ENCODE measurements at places on chromosomes 3 and 15.
A peak's percentile ranks its signal among the peaks of the same experiment; 100 is the strongest.

- no peak for DNase-seq
Measured at GRCh38 chr15:63968122-63968524, 78.2 kb downstream of the DAPK2 start.

DNA sequence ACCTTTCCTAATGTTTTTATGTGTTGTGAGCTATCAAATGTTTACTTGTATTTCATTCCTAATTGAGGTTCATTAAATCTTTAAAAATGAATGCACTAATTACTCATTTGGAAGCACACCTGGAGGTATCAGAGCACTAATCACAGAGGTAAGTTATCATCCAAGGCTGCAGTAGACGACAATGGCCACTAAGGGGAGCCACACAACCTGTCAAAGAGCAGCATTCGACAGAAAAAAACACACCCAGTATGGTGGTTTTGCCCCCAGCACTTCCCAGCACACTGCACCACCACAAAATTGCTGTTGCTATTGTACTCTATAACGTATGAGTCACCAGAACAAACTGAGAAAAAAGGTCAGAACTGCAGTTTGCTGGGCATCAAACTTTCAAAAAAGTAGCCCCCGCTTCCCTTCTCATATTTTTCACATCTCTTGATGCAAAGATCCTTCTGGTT, 205.9 kb upstream of the IGF1R start:
- peak; percentile 73 for DNase-seq

DNA sequence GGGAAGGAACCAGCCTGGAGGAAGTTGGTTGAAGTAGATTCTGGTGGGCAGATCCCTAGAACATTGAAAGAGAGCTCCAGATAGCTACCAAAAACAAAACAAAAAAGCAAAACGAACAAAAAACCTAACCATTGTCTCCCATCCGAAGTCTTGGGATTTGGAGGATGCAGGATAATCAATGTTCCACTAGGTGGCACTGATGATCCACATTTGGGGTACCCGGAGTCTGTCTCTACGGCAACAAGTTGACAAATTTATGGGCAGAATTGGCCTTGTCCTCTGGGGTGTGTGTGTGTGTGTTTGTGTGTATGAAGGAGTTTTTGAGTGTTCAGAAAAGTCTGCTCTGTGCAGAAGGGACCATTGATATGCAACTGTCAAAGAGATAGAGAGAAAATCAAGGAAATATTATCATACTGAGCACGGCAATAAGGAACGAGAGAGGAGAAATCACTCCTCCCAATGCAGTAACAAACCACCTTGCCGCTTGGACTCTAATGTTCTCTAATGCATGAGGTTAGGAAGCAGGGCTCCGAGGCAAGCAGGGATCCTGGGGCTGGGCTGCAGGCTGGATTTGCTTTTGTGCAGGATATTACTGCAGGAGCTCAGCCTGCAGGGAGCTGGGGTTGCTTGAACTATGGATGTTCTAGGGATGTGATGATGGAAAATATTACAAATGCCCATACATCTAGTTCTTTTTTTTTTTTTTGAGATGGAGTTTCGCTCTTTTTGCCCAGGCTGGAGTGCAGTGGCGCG, 59.8 kb upstream of the KLHL25 start:
- DNase-seq, result peak; percentile 65

- DNase-seq, result no peak
Measured at GRCh38 chr3:108471426-108471825, 39.0 kb downstream of the MYH15 start.

GRCh38 chr3:139718415-139718814, 40.6 kb upstream of the NMNAT3 start:
- DNase-seq, result no peak

DNA sequence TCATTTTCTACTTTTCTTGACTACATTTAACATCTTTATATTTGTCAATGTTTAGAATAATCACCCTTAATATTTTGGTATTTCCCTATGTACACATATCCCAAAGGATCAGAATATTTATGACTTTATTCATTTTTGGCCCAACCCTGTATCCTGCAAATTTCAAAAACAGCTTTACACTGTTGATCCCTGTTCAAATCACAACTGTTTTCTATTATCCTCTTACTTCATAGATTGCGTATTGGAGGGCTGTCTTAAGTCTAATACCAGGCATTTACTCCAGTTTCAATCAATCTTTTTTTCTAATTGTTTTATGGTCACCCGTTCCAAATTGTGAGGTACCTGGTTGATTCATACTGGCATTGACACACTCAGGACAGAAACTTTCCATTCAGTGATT, 107.9 kb downstream of the RPL22L1 start:
- DNase-seq, result no peak

DNA sequence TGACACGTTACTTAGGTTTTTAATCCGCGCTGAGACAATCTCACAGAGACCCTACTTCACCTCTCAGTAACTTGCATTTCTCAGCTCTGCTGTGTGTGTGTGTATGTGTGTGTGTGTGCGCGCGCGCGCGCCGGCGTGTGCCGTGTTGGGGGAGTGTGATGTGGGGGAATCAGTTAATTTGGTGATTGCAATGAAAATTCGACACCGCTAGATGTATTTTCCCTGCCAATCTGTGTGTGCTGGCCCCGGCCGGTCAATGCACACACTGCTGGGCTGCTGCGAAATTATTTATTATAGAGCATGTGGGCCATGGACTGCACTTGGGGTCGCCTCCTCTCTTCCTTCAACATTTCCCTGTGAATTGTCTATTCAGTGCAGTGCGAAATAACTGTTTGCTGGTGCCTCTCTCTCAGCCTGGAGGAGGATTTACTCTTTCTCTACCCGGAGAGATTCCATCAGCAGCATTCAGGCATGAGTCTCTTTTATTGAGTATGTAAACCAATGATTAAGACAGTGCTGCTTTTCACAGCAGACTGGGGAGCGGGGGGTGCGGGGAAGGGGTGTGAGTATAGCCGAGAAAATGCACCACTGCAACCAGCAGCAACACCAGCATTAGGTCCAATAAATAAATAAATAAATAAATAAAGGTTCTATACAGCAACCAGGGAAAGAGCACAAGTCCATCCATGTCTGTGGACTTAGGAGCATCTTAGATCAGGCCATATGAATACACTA, 2.9 kb downstream of the CADM2 start:
- no peak for DNase-seq

- DNase-seq, result no peak
Measured at GRCh38 chr3:51874889-51875288, 512 bp downstream of the IQCF5 start.

DNA sequence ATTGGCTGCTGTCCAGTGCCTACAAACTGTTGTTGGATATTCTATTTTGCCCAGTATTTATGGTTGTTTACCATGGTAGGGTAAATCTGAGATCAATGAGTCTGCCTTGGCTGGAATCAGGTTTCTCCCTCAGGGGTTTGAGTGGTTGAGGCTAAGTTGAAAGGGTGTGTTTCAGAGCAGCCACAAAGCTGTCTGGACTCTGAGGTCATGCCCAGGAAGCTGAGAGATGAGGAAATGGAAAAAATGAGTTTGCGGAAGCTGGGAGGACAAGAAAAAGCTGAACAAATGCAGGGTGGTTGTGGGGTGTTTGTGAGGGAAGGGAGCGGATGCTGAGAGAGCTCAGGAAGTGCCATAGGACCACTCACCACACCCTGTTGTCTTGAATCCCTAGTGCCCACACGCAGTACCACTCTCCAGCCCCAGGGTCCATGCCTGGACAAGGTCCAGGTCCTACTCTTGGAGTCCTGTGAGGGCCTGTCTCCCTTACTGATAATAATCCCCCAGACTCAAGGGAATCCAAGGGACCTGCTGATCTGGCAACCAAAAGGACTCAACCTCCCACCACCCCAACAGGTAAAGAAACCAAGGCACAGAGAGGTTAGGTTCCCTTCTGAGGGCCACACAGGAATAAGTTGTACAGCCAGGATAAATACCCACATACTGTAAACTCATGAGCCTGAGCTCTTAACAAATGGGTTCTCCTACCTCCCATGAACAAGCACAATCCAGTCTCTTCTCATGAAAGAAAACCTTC, 81.6 kb downstream of the PPCDC start:
- peak; percentile 28 for DNase-seq

DNA sequence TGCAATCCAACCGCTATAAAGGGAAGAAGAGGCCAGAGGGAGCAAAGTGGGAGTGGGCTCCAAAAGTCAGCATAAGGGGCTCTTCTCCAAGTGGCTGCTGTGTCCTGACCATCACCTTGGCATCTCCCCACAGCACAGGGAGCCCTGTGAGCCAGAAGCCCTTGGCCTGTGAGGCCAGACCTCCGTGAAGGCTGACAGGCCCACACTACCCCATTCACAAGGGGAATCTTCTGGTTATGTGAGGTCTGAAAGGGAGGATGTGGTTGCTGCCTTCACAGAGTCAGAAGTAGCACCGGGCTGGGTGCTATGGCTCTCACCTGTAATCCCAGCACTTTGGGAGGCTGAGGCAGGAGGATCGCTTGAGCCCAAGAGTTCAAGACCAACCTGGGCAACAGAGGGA, 2.6 kb upstream of the ULK3 start:
- peak; percentile 50 for DNase-seq

GRCh38 chr3:77871436-77871835, 831.5 kb downstream of the ROBO2 start:
- DNase-seq, result no peak

GRCh38 chr15:68207176-68207935, 2.2 kb upstream of the CALML4 start:
- DNase-seq, result peak; percentile 19

- DNase-seq, result no peak
Measured at GRCh38 chr3:64291345-64291744, 66.1 kb upstream of the PRICKLE2 start.

DNA sequence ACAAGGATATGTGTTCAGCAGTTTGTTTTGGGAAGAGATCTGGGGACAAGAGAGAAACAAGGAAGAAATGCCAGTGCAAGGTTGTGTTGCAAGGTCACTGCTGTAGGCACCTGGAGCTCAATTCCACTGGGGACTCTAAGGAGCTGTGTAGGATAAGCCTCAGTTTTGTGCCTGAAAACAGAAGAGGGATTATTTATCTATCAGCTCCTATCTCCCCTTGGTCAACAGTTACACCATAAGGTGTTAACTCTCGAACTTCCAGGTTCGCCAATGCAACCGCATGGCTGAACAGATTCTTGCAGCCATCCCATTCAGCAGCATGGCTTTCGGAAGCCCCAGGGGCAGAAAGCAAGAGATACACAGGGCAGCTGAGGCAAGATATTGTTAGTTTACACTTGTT, 41.6 kb upstream of the CNOT10 start:
- no peak for DNase-seq

DNA sequence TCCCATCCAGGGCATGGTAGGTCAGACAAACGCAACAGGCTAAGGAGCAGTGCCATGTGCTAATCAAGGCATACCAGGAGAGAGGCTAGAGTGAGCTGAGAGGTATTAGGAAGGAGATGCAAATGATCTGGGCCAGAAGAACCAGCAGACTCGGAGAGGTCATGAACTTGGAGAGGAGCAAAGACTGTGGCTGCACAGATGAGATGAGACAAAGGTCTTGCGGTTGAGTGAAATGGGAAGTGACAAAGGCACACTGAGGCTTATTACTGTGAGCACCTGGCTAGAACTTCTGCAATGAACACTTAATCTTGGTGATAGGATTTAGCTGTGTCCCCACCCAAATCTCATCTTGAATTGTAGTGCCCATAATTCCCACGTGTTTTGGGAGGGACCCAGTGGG, 380.2 kb downstream of the ULK4 start:
- no peak for DNase-seq

DNA sequence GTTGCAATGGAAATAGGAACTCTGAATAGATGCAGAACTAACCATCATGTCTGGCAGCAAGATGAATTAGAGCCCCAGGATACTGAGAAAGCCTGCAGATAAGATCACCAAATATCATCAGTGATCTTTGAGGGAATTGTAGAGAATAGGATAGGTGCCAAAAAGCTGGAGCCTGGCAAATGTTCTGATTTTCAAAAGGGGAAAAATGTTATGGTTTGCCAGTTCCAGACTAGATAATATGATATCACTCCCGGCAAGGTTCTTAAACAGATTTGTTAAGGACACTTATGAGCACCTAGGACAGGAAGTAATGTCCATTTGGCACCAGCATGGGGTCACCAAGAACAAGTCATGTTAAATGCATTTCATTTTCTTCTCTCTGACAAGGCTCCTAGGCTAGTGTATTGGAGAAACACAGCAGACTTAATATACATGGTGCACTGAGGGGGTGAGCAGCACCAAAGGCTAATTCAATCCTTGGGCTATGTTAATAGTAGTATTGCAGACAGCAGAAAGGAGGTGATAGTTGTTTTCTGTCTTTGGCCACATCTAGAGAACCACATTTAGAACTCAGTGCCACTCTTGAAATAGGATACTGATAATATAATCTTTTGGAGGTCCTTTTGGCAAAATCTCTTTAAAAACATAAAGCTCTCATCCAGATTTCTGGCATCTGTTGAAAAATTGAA, 4.8 kb downstream of the SRGAP3 start:
- DNase-seq, result no peak

GRCh38 chr15:76185716-76186115, 125.6 kb downstream of the ETFA start:
- DNase-seq, result peak; percentile 31

- DNase-seq, result no peak
Measured at GRCh38 chr3:107065094-107065861, 312.0 kb upstream of the CCDC54 start.

DNA sequence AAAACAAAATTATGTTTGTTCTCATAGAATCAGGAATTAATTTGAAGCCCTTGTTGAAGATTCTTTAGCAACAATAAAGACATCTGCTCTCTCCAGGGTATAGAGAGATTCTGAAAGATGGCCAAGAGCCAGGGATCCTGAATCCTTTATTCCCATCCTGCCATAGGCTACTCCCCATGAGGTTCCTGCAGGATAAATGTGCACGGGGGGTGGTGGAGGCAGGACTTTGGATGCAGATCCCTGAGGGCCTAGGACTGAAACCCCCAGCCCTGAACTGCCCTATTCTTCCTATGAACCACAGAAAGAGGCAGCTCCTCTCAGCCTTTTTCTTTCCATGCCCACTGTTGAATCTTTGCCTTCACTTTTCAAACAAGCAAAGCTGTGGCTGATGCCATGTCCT, 17.1 kb downstream of the TMEM108 start:
- no peak for DNase-seq

DNA sequence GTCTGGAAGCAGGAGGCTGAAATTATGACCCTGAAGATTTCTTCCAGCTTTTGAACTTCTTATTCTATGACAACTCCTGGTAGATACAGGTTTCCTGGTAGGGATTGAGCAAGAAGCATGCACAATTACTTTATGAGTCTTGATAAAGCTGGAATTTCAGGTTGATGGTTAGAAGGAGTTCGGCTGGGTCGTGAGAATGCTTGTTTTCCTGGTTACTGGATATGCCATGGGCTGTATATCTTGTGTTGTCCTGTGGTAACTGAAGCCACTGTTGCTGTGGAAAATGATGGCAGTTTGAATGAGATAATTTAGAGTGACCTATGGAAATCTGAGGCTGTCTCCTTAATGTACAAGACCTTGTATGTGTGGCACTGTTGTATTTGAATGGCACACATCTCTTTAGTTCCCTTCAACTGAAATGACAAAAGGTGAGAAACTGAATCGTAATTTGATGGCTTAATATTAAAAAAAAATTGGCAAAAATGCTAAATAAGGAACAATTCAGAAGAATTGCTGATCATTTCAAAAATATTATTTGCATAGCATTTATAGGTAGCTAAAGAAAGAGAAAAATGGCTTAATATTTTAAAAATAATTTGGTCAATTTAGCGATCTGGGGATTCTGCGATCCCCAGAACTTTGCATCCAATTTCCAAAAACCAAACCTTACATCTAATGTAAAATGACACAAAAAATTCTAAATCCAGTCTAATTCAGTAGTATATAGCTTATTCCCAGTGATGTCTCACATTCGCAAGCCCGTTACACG, 1.1 kb upstream of the UBE2E1 start:
- no peak for DNase-seq

GRCh38 chr15:48423896-48424475, 92.8 kb downstream of the DUT start:
- DNase-seq, result no peak

- no peak for DNase-seq
Measured at GRCh38 chr3:130894986-130895280, 1.0 kb downstream of the ATP2C1 start.

Measured in activated naive CD4-positive, alpha-beta T cell treated with anti-CD3 and anti-CD28 coated beads, Interleukin-2, amount 10 ng/mL, durations not matched to agents 7 days and 5 days (primary cell).